HFFc6 (cell line): ENCODE measurements at places on chromosomes 12 and 14.

DNA sequence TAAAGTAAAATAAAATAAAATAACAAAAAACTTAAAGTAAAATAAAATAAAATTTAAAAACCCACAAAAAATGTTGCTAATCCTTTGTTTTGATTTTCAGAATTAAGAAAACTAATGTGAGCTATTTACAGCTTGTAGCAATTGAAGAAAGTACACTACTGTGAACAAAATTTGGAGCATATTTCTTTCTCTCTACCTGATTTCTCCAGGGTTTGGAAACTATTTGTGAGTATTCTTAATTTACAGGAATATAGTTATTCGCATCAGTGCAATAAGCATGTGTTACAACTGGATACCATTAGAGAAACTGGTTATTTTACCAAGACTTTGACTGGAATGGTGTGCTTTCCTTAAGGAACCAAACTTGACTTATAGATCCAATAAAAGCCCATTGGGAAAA, 86.1 kb upstream of the CNOT2 start:
- DNase-seq: no peak
- H3K27me3 ChIP-seq: no peaks in the 10 kb centered on the region; the same call in 1 of the 2 replicates
- H3K4me1 ChIP-seq: no peaks in the 10 kb centered on the region
- no peak overlapping the region for H3K4me3 ChIP-seq

DNA sequence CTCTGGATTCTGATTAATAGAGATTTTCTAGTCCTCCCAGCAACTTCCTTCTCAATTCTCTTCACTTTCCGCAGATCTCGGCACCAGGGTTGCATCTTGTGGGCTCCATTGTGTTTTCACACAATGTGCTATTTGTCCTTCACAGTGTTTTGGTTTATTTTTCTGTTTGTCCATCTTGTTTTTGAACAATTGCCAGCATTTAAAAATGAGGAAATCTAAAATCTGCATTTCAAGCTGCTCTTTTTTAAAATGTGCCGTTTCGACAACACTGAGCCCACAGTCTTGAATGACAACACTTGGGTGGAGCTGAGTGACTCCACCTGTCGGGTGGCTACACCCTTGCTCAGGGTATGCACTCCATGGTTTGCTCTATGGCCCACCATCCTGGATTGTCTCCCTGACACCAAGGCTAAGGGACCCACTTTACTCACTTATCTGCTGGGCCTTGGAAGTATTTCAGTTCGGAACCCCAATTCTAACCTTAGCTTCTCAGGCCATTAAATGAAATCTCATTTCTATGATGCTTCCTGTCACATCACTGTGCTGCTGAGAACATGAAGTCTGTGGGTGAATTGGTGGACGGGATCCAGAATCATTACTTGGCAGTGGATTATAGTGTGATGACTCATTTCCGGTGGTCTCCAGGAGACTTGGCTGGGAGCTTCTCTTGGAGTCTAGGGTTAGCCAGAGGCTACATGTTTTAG, 3.4 kb upstream of the MYRFL start:
- H3K4me1 ChIP-seq: peaks cover 7% of the 10 kb centered on the region; the same call in 1 of the 2 replicates
- DNase-seq: no peak
- no peak overlapping the region for H3K27ac ChIP-seq
- no peak overlapping the region for H3K4me3 ChIP-seq
- H3K27me3 ChIP-seq: no peaks in the 10 kb centered on the region
- no peaks in the 10 kb centered on the region for H3K36me3 ChIP-seq

- H3K27me3 ChIP-seq: peaks cover 6% of the 10 kb centered on the region
- no peak for DNase-seq
- no peak overlapping the region; the same call in 1 of the 2 replicates for H3K27ac ChIP-seq
- H3K36me3 ChIP-seq: no peaks in the 10 kb centered on the region
Measured at GRCh38 chr14:99541677-99542470, 60.7 kb downstream of the CCNK start.

DNA sequence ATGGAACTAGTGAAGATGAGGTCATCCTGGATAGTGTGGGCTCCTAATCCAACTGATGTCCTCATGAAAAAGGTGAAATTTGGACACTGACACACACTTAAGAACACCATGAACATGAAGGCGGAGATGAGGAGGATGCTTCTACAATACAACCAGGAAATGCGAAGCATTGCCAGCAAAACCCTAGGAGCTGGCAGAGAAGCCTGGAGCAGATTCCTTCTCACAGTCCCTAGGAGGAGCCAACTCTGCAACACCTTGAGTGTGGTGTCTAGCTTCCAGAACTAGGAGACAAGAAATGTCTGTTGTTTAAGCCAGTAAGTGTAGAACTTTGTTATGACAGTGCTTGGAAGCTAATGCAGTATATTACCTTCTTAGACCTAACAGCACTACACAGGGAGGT, 191.9 kb upstream of the PWP1 start:
- H3K36me3 ChIP-seq: no peaks in the 10 kb centered on the region
- H3K27me3 ChIP-seq: peaks cover 1% of the 10 kb centered on the region
- no peak for DNase-seq
- H3K4me3 ChIP-seq: no peak overlapping the region
- H3K4me1 ChIP-seq: no peaks in the 10 kb centered on the region
- H3K27ac ChIP-seq: no peak overlapping the region

DNA sequence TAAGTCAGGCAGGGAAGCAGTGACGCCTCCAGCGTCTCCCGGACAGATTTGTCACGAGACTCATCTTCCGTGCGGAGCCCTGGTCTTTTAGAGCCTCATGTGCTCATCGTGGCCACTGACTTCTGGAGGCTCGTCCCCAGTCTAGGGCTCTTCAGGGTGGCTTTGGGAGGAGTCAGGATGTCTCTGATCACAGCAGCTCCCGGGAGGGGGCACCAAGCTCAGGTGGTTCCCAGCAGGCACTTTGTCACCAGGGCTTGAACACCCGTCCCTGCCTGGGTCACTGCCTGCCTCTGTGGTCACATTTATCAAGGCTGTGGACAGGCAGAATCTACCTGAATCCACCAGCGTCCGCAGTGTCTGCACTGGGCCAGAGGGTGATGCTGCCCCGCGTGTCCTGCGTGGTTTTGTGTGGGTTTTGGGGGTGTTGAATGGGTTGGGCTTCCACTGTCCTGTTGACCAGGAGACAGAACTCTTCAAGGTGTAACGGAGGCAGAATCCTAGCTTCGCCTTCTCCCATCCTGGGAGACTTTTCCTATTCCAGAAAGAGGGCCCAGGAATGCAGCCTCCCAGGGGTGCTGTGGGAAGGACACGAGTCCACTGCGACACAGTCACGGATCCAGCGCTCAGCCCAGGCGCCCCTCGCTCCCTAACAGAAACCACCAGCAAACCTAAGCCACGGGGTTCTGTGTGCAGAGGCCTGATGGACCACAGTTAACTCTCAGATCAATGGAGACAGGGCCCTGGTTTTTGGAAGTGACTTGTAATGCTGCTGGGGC, 132.3 kb downstream of the ADGRD1 start:
- no peaks in the 10 kb centered on the region for H3K4me1 ChIP-seq
- H3K36me3 ChIP-seq: peaks cover 5% of the 10 kb centered on the region; the same call in 1 of the 2 replicates
- H3K27ac ChIP-seq: no peak overlapping the region
- DNase-seq: no peak

GRCh38 chr14:104278214-104278534, 139.8 kb downstream of the KIF26A start:
- H3K36me3 ChIP-seq: no peaks in the 10 kb centered on the region
- H3K27ac ChIP-seq: no peak overlapping the region
- no peak for DNase-seq
- H3K4me1 ChIP-seq: no peaks in the 10 kb centered on the region
- H3K27me3 ChIP-seq: peaks cover 3% of the 10 kb centered on the region

DNA sequence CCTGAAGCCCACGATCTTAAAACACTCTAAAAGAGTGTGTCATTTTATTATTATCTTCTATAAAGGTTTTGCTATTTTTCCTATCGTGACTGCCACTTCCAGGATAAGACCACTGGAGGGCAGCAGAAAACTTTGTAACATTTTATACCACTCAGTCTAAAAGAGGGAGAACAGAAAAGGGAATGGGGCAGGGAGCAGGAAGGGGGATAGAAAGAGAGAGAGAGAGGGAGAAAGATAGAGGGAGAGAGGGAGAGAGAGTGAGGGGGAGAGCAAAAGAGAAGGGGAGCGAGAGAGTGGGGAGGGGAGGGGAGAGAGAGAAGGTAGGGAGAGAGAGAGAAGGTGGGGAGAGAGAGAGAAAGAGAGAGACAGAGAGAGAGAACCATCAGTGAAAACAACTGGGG, 2.0 kb upstream of the ART4 start:
- peaks cover 41% of the 10 kb centered on the region for H3K4me1 ChIP-seq
- no peaks in the 10 kb centered on the region for H3K27me3 ChIP-seq
- H3K4me3 ChIP-seq: no peak overlapping the region
- peak; percentile 57 for DNase-seq
- no peaks in the 10 kb centered on the region for H3K36me3 ChIP-seq

DNA sequence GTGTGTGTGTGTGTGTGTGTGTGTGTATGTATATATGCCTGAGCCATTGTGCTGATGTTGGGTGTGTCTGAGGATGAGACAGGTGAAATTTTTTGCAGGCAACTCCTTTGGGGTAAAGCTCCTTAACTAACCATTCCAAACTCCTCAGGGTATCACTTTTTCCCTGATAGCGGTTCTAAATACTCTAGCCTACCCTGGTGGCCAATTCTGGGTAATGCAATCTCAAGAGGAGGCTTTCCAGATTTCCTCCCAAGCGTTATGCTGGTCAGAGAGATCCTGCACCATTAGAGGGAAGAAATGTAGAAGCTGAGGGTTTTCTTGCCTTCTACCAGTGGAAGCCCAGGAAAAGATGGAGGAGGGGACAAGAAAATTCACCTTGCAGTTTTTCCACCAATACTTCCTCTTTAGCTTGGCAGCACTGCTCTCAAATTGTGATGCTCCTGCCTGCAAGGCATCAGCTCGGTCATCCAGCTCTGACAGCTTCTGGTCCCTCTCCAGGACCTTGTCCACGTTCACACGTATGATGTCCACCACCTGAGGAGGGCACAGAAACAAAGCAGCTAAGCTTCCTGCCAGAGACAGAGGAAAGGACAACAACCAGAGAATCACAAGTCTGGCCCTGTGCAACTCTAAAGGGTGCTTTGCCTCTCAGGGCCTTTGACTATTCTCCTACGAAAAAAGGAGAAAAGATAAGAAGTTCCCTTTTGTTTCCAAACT, 4.9 kb downstream of the VAMP1 start:
- peak overlapping the region; percentile 38; the same call in 1 of the 2 replicates for H3K27ac ChIP-seq
- H3K36me3 ChIP-seq: peaks cover 32% of the 10 kb centered on the region
- H3K4me1 ChIP-seq: peaks cover 32% of the 10 kb centered on the region

- DNase-seq: no peak
- H3K36me3 ChIP-seq: no peaks in the 10 kb centered on the region
- H3K27me3 ChIP-seq: peaks cover 3% of the 10 kb centered on the region; the same call in 1 of the 2 replicates
- H3K4me3 ChIP-seq: no peak overlapping the region
- H3K27ac ChIP-seq: no peak overlapping the region
- no peaks in the 10 kb centered on the region for H3K4me1 ChIP-seq
Measured at GRCh38 chr12:119071638-119072231, 90.4 kb downstream of the SRRM4 start.

DNA sequence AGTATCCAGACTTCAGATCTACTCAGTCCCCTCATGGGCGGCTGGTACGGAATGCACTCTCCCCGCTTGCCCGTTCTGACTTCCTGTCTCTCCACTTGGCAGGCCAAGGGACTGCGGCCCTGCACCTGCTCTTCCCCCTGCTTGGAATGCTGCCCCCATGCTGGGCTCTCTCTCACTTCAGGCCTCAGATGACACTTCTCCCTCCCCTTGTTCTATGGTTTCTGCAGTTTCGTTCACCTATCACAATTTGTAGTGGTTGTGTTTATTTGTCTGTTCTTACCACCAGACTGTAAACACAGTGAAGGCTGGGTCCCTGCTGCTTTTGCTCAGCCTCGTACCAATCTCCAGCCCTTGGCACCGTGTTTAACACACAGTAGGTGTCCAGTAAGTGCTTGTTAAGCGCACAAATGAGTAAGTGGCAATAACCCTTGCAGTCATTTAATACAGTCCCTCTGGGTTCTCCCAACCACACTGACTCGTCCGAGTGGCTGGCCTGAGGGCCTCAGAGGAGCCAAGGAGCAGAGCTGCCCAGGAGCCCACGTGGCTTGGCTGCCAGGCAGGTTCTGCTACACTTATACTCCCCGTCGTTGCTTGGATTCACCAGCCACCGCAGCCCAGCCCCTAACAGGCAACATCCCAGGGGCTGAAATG, 11.8 kb downstream of the SLC6A12 start:
- no peak overlapping the region for H3K4me3 ChIP-seq
- peaks cover 7% of the 10 kb centered on the region for H3K4me1 ChIP-seq
- H3K27me3 ChIP-seq: peaks cover 42% of the 10 kb centered on the region

GRCh38 chr14:104642540-104642868, 37.9 kb upstream of the TMEM179 start:
- peaks cover 5% of the 10 kb centered on the region; the same call in 1 of the 2 replicates for H3K4me1 ChIP-seq
- H3K27ac ChIP-seq: no peak overlapping the region
- H3K36me3 ChIP-seq: peaks cover 4% of the 10 kb centered on the region; the same call in 1 of the 2 replicates
- H3K27me3 ChIP-seq: peaks cover 23% of the 10 kb centered on the region
- no peak for DNase-seq
- no peak overlapping the region for H3K4me3 ChIP-seq
